ENCODE measurements at places on chromosomes 2 and 18. TPM values are rescaled to one million over a fixed set of nuclear protein-coding genes. Genes with fewer than 3 reads are reported as not detected.

GRCh38 chr2:24538720-24539119 lies 47.7 kb downstream of the NCOA1 start:
- no peak for DNase-seq

DNA sequence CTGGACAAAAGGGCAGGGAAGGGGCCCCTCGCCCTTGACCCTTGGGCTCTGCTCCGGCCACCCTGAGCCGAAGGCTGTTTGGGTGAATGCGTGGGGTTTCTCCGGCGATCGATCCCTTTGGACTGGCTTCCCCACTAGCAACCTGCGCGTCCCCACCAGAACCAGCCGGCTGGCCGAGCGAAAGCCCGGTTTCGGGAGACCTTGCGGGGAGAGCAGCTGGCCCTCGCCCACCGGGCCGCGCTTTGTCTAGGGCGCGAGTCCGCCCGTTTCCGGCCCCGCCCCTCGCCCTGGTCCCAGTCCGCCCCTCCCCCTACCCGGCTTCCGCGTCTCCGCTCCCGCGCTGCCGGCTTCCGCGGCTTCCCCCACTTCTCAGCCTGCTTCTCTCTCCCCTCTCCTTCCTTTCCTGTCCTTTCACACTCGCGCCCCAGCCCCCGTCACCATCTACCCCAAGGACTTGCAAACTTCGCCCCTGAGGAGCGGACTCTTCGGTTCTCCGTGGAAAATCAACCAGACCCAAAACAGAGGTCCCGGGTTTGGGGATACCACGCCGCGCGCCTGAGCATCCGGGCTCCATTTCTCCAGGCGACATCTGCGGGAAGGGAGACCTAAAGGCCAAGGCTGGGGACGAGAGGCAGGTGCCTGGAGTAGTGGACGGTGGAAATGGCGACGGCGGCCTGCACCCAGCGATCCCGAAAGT lies 48.0 kb upstream of the ATP6V1B1 start:
- no peak for DNase-seq

DNA sequence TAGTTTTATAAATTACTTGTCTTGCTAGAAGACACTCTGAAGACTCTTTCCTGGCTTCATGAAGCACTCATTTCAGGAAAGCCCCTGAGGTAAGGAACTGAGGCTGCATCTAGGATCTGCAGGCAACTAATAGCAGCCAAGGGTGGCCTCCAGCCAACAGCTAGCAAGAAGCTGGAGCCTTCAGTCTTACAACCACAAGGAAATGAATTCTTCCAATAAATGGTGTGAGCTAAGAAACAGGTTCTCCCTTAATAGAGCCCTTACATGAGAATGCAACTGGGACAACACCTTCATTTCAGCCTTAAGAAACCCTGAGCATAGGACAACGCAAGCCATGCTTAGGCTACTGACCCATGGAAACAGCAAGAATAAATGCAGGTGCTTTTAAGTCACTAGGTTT lies 254.6 kb upstream of the RBBP8 start:
- no peak for DNase-seq

Gene DTNA
- 8.6 TPM for total RNA-seq

DNA sequence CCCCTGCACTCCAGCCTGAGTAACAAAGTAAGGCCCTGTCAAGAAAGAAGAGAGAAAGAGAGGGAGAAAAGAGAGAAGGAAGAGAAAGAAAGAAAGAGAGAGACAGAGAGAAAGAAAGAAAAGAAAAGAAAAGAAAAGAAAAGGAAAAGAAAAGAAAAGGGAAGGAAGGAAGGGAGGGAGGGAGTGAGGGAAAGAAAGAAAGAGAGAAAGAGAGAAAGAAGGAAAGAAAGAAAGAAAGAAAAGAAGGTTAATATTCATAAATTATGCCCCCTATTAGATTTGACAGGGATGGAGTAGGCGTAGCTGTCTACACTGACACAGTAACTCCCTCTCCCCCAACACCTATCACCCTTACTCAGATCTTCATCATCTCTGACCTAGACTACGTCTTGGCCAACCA lies 202.3 kb downstream of the SP3 start:
- no peak for DNase-seq

Gene FER1L5
- total RNA-seq = 0.13 TPM

DNA sequence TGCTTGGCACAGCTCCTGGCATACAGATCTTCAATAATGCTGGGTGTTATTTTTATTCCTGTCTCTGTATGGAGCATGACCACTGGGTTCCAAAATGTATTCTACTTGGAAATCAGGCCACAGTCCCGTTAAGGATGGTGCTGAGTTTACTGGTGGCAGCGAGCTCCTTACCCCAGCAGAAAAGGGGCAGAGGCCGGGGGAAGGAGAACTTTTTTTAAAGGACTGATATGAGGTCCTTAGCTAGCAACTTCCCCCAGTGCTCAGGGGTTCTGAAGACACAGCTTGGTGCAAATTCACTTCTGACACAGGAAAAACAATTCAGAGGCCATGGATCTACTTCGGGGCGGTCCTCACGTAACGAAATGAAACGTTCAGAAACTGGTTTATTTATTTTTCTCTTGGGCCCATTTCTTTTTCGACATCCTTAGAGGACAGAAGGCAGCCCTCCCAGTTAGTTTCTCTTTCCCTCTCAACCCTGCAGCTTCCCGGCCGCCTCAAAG lies 872 bp downstream of the RDH14 start:
- DNase-seq = no peak

DNA sequence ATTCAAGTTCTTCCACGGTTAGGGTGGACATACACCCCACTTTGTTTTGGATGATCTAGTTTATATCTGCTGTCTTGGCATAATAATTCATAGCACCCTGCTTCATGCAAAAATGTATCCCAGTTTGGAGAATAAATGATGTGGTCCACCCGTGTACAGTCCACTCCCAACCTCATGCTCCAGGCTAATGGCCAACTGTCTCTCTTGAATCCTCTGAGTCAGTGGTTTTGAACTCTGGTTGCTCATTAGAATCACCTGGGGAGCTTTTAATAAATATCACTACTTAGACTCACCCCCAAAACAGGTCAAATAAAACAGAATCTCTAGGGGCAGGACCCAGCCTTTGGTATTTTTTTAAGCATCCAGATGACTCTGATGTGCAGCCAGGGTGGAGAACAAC lies 78.5 kb downstream of the SDC1 start:
- no peak for DNase-seq

GRCh38 chr2:61550375-61551209 lies 12.4 kb upstream of the XPO1 start:
- no peak for DNase-seq

Gene HOXD13
- total RNA-seq = not detected

DNA sequence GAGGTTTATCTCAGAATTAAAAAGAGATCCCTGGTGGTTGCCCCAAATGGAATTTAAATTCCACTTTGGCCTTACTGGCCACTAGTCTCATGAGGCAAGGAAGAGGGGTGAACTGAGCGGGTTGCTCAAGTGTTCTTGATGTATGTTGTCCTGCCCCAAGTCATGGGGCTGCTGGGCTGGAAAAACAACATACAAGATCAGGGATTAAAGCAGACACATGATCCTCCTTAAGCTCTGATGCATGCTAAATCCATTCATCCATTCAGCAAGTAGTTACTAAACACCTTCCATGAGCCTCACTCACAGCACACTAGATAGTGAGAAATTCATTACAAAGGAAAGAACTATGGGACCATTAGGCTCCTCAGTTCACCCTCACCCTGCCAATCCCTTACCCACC lies 196.3 kb downstream of the MREG start:
- no peak for DNase-seq

DNA sequence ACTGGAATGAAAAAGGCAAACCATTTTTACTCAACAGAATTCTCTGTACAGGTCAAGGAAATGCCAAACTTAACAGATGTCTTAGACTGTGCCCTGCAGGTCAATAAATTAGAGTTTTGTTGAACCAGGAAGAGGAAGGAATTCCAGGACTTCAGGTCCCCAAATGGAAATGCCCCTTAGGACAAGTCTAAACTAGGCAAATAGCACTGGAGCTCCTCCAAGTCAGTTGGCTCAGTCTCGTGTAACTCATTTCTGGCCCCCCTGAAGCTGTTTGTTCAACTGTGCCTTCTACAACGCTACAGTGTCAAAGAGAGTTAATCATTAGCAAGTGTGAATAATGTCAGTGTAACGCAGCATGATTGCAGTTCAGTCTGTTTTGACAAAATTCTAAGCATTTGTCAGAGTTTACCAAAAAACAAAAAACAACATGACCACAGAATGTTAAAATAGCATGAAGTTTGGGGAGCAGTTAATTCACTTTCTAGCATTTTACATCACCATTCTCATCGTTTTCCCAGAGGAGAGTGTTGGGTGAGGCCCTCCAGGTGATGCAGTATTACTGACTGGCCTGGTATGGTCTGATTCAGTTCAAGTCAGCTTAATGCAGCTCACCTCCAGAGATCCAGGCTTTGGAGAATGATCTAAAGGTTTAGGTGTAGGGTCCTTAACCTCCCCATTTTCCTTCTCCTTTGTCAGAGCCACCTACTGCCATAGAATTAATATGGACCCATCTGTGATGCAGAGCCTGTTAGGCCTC lies 108.1 kb downstream of the AQP4 start:
- DNase-seq = no peak

Gene CYP26B1
- 0.62 TPM for total RNA-seq

DNA sequence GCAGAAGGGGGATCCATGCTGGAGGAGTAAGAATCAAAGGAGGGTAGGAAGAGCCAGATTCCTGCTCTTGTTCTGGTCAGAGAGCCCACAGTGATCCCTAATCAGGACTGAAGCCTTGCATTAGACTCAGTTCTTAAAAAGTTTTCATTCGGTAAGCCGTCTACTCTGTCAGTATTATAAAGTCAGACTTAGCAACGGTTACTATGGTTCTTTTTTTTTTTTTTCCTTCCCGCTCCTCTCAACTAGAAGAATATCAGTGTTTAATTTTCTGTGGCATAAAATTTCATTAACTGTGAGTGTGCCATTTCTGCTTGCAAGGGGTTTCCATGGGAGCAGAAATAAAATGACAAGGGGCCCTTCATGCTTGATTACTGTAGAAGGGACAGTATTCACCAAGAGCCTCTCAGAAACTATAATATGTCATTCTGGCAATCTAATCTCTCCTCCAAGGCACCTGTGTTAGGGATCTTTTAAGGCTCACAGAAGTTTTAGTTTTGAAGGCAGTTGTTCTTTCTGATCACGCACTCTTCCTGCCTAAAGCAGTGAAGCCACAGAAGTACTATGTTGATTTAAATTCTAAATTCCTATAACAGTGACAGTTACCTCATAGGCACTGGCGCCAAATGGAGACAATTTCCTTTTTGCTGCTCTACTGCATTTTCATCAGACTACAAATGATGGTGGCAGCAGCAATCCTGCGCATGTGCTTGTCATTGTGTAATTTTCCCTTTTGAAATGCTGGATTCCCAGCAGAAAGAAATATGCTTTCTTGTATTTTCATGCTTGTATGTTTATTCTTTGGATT lies 57.0 kb downstream of the OSBPL6 start:
- DNase-seq = no peak

DNA sequence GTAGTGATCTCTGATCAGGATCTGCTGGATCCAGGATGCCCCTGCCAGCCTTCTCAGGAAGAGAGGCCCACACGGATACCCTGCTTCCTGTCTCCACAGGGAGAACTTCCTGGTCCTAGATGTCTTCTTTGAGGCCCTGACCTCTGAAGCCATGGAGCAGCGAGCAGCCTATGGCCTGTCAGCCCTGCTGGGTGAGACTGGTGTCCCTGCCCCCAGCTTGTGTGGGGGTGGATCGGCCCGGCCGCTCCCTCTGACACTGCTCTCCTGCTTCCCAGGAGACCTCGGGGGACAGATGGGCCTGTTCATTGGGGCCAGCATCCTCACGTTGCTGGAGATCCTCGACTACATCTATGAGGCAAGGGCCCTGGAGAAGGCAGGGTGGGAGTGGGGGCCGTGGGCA lies 6.6 kb downstream of the CHPF start:
- no peak for DNase-seq

Measured in esophagus squamous epithelium (tissue), 5 donors.